ENCODE measurements at places on chromosomes 16 and 17. TPM values are rescaled to one million over a fixed set of nuclear protein-coding genes. Genes with fewer than 3 reads are reported as not detected.

The RNF227 gene
- 1.1 TPM for total RNA-seq

The SMURF2 gene
- total RNA-seq, result 16.3 TPM

The GPR179 gene
- total RNA-seq, result not detected

The ABI3 gene
- 0.12 TPM for total RNA-seq

The AGRP gene
- total RNA-seq, result not detected
